Cerebellar nuclear complex (tissue), 1 donor: ENCODE measurements at places on chromosomes 13 and 19.

- peak; percentile 13 for DNase-seq
Observed at GRCh38 chr13:39144391-39144790, 106.1 kb downstream of the NHLRC3 start.

- no peak for DNase-seq
Observed at GRCh38 chr13:23749288-23749873, 139.8 kb downstream of the MIPEP start.

- DNase-seq = no peak
Observed at GRCh38 chr19:10290357-10290875, 664 bp downstream of the ICAM5 start.

DNA sequence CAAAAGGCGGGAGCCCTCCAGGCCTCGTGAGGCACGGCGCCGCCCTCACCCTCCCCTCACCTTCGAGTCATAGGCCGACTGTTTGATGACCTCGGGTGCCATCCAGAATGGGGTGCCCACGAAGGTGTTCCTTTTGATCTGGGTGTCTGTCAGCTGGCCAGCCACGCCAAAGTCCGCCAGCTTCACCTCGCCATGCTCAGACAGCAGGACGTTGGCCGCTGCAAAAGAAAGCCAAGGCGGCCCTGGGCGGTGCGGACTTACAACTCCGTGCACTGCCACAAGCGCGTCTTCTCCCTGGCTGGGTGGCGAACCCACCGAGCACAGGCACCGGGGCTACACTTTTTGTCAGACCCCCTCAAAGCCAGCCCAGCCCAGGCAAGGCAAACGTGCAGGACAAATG lies 102.1 kb downstream of the STK24 start:
- DNase-seq = no peak

- no peak for DNase-seq
Observed at GRCh38 chr13:84129966-84130365, 247.7 kb upstream of the SLITRK1 start.

- no peak for DNase-seq
Observed at GRCh38 chr13:20796791-20797508, 23.2 kb upstream of the EEF1AKMT1 start.
